MV-4-11 (cell line): ENCODE measurements at places on chromosomes 12 and 14.

DNA sequence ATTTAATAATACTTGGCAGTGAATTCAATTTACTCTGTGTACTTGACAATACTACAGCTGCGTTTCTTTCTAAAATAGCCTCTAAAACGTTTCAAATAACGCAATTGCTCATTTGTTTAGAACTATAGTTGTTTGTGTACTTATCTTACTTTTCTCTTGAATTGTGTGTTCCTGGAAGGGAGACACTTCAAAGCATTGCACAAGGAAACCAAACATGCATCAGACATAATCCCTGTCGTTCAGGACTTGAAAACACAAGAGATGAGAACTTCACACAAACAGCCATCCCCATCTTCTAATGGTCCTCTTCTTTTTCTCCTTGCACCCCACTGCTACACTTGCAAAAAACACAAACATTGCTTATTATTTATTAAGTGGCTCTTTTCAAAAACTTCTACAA lies 38.5 kb downstream of the PTGER2 start:
- peak; percentile 26 for DNase-seq

- no peak for DNase-seq
Observed at GRCh38 chr14:99921425-99921824, 128.2 kb downstream of the EML1 start.

- DNase-seq = no peak
Observed at GRCh38 chr12:67671419-67671818, 22.9 kb downstream of the DYRK2 start.

DNA sequence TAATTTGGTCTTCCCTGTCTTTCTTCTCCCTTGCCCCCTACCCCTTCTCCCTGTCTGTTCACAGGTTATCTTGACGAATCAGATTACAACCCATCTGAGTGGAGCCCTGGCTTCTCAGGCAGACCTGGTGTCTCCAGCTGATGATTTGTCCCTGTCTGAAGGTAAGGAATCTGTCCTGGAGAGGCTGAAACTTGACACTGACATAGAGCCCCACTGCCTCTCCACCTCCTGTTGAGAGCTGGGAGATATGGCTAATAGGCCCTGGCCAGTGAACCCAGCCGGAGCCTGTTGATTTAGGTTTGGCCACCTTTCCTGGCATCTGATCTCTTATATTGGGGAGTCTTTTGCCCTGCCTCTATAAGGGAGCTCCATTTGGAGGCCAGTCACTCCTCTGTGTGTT lies 472.2 kb downstream of the RAD51B start:
- DNase-seq = no peak

DNA sequence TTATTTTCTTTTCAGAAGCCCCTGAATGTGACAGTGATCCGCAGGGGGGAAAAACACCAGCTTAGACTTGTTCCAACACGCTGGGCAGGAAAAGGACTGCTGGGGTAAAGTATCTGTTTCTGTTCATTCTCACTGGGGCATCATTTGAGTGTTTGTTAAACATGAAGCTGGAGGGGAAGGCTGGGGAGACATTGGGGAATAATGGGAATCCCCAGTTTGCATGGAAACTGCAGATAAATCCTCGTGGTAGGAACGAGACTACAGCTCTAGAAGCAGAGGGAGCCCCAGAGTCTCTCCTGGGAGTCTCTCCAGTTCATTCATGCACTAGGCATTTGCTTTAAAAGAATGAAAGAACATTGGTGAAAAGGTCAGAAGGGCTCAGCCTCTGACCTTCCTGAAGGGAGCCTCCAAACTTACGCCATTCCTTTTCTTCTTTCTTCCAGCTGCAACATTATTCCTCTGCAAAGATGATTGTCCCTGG lies 2.5 kb upstream of the CFAP251 start:
- DNase-seq = no peak

DNA sequence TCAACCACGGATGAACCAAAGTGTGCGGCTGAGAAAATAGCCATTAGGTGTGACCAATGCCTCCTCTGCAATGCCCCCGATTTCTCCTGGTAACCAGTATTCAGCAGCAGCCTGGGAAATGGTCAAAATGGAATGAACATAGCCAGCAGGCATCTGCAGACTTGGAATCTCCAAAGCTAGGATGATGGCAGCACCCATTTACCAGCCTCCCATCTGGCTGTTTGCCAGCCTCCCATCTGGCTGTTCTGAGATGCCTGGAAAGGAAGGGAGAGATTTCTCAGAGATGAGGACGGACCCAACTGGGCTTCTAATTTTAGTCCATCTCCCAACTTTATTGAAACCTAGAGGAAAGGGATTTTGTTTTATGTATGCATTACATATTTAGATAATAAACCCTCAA lies 16.2 kb downstream of the CLMN start:
- no peak for DNase-seq

- DNase-seq = no peak
Observed at GRCh38 chr12:124311292-124312109, 16.6 kb downstream of the RFLNA start.

DNA sequence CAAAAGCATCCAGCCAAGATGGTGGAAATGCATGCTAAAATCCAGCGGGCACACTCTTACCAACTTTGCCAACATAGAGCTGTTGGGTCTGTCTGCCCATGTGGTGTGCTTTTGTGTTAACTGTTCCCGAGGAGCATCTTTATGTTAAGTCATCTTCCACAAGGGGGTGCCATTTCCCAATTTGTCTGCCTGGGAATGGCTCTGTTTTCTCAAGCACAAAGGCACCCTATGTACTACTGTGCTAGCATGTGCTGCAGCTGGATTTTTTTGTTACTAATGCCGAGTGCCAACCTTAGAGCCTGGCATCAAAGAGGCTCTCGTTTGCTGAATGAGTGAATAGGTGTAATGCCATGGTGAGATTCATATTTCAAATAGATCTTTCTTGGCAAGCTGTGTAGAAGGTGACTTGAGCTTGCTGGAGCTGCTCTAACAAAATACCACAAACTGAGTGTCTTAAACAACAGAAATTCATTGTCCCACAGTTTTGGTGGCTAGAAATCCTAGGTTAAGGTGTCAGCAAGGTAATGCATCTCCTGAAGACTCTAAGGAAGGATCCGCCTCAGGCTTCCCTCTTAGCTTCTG lies 74.3 kb downstream of the TRHDE start:
- peak; percentile 51 for DNase-seq

DNA sequence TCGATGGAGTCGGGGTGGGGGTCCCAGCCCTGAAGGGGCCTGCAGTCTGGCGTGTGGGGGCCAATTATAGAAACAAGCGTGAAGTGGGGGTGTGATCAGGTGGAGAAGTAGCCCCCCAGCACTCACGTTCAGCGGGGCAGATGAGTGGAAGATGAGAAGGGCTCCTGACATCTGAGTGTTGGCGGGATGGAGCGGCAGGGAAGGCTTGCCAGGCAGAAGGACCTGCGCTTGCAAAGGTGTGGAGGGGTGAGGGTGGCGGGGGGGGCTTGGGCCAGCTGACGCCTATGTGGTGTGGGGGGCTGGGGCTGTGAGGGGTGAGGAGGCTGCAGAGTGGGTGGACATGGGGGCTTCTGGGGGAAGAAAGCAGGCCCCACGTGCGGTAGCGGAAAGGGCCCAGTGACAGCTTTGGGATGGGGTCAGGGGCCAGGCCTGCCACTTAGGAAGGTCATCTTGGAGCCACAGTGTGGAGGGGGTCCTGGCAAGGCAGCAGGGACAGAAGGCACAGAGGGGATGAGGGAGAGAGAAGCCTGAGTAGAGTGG lies 22.2 kb upstream of the BEGAIN start:
- DNase-seq = no peak

DNA sequence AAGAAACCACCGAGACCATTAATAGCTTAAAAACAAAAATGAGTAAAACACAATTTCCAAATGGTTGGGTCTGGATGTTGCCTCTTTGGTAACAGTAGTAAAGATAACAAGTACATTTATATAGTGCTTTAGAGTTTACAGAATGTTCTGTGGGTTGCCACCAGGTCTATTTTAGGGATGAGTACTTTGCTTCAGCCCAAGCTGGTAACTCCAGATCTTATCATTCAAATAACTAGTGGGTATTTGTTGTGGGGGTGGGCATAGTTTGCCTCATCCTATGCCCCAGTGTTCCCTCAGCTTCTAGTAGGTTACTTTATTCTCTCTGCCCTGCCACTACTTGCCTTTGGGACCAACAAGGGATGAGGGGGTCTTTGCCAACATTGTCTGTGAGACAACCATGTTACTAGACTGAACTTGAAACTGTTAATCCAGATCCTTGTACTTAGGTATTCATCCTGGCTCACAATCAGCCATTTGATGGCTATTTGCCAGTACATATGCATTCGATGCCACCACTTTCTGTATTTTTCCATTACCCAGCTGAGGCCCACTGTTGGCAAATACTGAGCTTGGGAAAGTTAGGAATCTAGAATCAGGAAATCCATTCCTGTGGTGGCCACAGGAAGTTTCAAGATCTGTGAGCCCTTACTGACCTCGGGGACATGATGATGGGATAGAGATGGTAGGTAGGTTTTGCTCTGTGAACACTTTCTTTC lies 17.6 kb upstream of the AKAP6 start:
- DNase-seq = no peak

DNA sequence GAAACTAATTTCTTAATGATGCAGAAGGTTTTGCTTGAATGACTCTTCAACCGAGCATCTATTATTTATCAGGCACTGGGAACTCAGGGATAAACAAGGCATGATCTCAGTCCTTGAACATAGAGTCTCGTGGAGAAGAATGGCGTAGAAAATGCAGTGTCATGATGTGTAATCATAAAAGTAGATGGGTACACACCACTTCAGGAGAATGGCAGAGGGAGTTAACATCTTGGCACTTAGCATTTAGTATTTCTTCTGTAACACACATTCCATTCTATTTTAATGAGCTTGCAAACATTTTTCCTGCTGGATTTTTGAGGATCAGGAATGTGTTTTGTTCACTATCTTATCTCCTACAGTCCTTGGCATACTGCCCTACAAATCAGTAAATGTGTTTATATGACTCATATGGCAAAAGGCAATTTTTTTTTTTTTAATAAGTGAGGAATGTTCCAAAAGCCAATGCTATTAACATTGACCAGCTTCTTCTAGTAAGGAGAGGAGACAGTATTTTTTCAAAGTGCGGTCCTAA lies 3.8 kb downstream of the TXNRD1 start:
- no peak for DNase-seq

- DNase-seq = no peak
Observed at GRCh38 chr12:122753319-122753650, 661 bp downstream of the DENR start.

DNA sequence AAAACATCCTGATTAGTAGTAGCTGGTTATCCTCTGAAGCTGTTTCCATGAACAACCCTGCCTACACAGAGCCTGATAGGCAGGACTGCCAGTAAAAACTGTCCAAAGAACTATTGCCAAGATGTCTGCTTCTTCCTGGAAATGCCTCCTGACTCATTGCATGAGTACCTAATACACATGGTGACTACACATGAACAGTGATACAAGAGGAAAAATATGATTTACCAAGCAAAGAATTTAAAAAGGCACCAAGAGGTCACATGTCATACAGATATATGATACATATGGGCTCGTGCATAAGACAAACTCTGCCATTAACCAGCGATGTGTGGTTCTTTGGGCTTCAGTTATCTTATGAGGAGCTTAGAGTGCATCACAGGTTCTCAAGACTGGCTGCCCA lies 552.3 kb downstream of the SLC16A7 start:
- no peak for DNase-seq

GRCh38 chr12:52949413-52950331 lies 754 bp downstream of the KRT18 start:
- peak; percentile 62 for DNase-seq

DNA sequence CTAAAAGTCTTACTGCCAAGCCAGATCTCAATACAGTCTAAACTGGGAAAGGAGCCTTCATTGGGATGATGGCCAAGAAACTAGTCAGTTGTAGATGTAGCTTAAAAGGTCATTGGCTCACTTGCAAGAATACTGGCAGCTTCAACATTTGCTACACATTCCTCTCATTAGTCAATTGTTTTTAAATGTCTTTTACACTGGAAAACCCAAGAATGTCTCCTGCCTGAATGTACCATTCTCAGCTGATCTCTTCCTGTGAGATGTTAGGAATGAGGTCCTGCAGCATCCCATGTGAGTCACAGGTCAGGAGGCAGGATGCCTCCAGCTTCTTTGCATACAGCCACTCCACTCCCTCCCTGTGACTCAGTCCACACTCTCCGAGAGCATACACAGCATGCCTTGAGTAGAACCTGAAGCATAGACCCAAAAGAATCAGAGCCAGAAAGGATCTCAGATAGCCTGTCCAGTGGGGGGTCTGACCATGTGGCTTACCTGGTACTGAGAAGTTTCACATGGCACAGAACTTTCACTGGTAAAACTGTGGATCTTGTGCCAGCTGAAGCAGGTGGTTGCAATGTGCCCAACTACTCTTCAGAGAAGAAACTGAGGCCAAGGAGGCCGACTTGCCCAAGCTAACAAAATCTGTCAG lies 56.0 kb upstream of the HECTD1 start:
- no peak for DNase-seq

DNA sequence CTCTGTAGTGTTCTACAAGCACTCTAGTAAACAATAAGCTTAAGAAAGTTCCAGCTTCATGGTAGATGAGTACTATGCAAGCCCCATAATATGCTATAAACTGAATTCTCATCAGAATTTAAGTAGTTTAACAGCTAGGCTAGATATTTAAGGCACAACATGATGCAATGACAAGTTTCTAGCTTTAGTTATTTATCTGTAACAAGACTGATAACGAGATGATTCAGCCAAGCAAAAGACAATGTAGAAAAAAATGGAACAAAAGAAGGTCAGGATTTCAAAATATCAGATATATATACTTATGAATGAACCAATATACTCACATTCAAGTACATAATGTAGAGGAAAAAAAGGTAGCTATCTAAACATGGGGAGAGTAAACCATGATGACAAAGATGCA lies 61.0 kb upstream of the RERGL start:
- no peak for DNase-seq
